Stimulated activated CD4-positive, alpha-beta T cell treated with anti-CD3 and anti-CD28 coated beads, Interleukin-15, amount 100 ng/mL, for 48 hours (primary cell): ENCODE measurements at places on chromosomes 11 and 22.

- DNase-seq: peak; percentile 27
Measured at GRCh38 chr22:24554313-24555164, at the start of gene GUCD1. TSS of gene GUCD1 (minus strand) at chr22:24555138. CDS start at chr22:24554991, 147 bp downstream.

GRCh38 chr11:134386945-134387344 is 25.1 kb downstream of the B3GAT1 start:
- no peak for DNase-seq

GRCh38 chr11:44496391-44496790 is 69.1 kb upstream of the CD82 start:
- DNase-seq: no peak

- no peak for DNase-seq
Measured at GRCh38 chr11:100726680-100727079, 39.6 kb downstream of the ARHGAP42 start.

- no peak for DNase-seq
Measured at GRCh38 chr11:114264381-114264780, 31.8 kb upstream of the NNMT start.

- DNase-seq: no peak
Measured at GRCh38 chr22:37392721-37393328, 34.5 kb downstream of the ELFN2 start.

- no peak for DNase-seq
Measured at GRCh38 chr11:88117281-88117858, 57.9 kb downstream of the RAB38 start.

- DNase-seq: no peak
Measured at GRCh38 chr11:35293035-35293434, 126.3 kb downstream of the SLC1A2 start.

DNA sequence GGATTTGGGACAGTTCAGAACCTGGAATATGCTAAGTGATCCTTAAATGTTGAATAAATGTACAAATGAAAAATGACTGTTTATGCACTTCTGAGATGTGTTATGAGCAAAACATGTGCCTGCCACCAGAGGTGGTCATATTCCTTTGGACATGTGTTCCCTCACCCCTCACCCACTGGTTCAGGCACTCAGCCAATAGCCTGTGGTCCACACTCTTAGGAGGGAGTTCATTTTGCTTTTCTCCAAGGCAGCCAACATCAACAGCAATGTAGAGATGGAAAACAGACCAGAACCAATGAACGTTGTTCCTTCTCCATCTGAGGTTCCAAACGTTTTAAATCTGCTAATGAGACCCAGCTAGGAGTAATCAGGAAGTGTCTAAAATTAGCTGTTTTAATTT is 44.0 kb downstream of the RPUSD4 start:
- DNase-seq: no peak

DNA sequence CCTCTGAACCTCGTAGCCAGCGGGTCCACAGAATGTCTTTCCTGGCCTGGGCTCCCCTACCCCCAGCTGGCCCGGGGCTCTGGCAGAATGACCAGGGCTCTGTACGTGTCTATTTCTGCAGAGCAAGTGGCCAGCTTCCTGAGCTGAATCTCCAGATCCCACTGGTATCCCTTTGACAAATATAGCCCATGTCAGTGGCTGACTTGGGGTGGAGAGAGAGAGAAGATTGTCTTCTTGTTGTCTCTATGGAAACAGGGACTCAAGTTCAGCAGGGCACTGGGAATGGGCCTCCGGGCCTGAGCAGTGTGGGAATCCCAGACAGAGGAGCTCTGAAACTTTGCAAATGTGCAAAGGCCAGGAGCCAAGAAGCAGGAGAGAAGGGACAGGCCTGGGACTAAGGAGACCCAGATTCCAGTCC is 33.9 kb downstream of the ANO1 start:
- no peak for DNase-seq

- DNase-seq: no peak
Measured at GRCh38 chr11:128734103-128734831, 40.4 kb downstream of the FLI1 start.

GRCh38 chr11:62896049-62896448 is 15.4 kb downstream of the SLC3A2 start:
- no peak for DNase-seq

DNA sequence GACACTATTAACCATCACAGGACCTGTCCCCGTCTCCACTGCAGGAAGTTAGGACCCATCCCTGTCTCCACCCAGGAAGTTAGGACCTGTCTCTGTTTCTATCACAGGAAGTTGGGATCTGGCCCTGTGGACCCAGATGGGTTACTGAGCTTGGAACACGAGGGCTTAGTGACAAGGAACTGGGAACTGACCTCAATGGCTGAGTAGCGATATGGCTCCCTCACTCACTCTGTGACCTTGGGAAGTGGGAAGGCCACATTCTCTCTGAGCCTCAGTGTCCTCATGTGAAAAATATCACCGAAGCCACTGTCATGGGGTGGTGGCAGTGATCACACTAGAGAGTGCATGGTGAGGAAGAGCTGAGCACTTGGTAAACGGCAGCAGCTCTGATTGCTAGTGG is 59.4 kb downstream of the FBLN1 start:
- no peak for DNase-seq

- DNase-seq: peak; percentile 16
Measured at GRCh38 chr11:10899121-10899830, 41.4 kb upstream of the ZBED5 start.

- DNase-seq: peak; percentile 52
Measured at GRCh38 chr11:1889224-1889930, 2.3 kb downstream of the PRR33 start.

GRCh38 chr22:19930551-19931486 is 10.8 kb upstream of the COMT start:
- DNase-seq: no peak

DNA sequence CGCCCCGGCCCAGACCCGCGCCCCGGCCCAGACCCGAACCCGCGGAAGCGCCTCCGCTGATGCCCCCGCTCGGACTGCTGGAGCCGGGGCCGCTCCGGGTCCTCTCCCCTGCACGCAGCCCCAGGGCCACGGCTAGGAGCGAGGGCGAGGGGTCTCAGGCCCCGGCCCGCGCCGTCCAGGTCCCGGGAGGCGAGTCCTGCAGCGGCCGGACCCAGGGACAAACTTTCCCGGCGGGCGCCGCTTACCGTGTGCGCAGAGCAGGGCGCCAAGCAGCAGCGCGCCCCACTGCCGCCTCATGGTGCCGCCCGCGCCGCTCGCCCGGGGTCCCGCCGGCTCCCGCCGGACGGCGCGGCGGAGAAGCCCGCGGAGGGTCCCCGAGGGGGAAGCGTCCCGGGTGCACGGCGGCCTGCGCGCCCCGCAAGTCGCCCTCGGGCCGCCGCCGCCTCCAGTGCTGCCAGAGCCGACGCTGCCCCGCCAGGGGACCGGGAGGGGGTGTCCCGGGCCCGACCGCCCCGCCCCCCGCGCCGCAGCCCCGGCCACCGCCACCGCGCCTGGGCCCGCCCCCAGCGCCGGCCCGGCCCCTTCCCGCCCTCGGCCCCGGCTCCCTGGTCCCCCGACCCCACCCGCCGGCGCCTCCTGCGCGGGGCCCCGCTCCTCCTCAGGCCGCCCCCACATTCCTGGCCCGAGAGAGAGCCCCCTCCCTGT is at the start of gene LRP4:
TSS of gene LRP4 (minus strand) at position 468 of the 705 bp plus-strand sequence. CDS start at position 297, 171 bp downstream.
- no peak for DNase-seq

- no peak for DNase-seq
Measured at GRCh38 chr22:50401907-50402306, 58.8 kb downstream of the PPP6R2 start.

GRCh38 chr11:114197799-114198500 is 98.2 kb upstream of the NNMT start:
- DNase-seq: no peak

GRCh38 chr11:72520815-72521214 is 86.5 kb upstream of the CLPB start:
- no peak for DNase-seq

- DNase-seq: no peak
Measured at GRCh38 chr11:95999711-96000406, 76.0 kb upstream of the MTMR2 start.

GRCh38 chr22:29478326-29479276 is 1.4 kb upstream of the NEFH start:
- no peak for DNase-seq

DNA sequence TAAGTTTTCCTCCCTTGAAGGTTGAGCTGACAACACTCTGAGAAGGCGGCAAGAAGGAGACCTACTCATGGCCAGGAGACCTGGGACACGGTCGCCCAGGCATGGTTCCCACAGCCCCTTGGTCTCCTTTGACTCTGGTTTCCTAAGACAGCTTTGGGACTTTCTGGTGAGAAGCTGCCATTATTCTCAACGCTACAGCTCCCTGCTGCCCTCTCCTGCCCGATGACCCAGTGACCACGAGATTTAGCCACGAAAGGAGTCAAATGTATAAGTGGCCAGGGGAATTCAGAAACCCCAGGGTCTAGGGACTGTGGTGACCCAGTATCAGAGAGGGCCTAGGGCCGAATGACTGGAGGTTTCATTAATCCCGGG is 699 bp upstream of the SDF2L1 start:
- no peak for DNase-seq

GRCh38 chr11:102421261-102421660 is 31.3 kb downstream of the TMEM123 start:
- no peak for DNase-seq

DNA sequence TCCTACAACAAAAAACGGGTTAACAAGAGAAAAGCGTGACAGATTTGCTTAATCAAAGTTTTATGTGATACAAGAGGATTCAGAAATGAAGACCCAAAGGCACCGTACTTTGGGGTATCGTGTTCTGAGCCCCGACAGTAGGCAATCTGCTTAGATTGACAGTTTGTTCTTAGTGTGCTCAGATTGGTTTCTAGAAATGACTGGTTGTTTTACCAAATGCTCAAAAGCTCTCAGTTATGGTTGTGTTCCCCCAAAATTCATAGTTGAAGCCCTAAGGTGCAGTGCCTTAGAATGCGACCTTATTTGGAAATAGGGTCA is 102.7 kb downstream of the RASSF10 start:
- no peak for DNase-seq

DNA sequence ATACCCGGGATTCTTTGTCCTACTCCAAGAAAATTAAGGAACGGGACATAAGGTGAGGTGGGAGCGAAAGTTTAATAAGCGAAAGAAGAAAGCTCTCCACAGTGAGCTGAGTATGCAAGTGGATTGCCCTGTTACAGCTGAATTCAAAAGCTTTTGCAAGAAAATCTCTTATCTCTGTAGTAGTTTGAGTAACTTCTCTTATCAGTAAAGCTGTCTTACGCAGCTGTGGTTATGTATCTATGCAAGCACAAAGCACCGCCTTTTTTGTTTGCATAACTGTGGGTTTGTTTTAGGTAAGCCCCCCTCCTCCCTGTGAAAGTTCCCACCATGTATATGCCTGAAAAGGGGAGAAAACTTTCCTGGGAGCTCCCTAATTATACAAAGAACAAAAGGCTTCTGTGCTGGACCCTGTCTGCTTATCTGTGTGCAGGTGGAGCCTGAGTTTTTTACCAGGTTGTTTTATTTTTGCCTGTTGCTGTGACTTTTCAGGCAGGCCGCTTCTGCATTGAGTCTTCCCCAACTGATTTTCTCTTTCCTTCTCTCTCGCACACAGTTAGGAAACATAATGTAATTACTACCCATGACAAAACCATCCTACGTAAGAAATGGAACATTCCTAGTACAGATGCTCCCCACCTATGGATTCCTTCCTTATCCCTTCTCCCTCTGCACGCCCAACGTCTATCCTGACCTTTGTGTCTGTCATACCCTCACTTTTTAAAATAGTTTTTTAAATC is 837 bp upstream of the PLAAT5 start:
- no peak for DNase-seq

DNA sequence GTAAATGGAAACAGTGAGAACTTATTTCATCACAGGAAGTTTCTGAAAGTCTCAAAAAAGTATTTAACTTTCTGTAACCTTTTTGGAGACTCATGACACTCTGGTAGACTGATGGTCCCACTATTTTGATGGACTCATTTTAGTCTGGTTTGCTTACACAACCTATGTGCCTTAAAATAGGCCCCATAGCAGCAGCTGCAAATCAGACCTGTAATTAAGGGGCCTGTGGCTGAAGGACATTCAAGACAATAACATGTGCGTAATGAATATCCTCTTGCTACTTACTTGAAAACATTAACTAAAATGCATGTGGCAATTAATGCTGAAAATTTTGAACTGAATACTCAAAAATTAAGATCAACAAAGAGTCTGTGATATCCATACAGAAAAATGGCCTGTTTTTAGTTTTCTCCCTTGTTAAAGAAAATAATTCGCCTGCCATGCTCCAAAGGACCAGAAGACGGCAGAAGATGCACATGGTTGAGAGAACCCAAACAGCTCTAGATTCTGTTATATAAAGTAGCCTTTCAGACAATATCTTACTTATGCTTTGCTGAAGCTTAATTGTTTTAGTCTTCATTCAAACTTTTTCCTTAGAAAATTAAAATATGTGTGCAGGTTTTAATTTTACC is 568.5 kb downstream of the KCNA4 start:
- no peak for DNase-seq

DNA sequence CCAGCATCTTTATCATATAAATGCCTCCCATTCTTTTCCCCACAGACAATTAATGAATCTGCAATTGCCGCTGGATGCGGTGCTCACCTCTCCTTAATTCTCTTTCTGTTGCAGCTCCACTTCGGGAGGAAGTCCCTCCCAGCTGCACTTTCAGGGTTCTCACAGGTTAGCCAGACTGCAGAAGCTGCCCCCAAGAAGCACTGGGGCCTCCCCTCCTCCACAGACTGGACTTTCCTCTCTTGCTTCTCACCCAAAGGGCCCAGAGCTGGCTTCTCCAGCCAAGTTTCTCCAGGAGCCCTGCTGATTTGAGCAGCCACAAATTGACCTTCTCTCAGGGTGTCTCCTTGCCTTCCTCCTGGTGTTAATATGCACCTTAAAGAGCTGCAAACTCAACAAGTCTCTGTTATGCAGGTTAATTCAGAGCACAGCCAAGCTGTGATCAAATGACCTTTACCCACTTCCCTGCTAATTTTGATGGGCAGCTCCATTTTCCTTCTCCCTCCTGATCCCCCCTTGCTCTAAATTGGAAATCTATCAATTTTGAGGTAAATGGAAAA is 298.9 kb downstream of the BUD13 start:
- DNase-seq: no peak

- no peak for DNase-seq
Measured at GRCh38 chr11:62852523-62853188, 13.3 kb upstream of the WDR74 start.

GRCh38 chr11:5043380-5043779 is 2.9 kb upstream of the OR52J3 start:
- no peak for DNase-seq

GRCh38 chr11:23569547-23569946 is 709.3 kb upstream of the CCDC179 start:
- DNase-seq: no peak

DNA sequence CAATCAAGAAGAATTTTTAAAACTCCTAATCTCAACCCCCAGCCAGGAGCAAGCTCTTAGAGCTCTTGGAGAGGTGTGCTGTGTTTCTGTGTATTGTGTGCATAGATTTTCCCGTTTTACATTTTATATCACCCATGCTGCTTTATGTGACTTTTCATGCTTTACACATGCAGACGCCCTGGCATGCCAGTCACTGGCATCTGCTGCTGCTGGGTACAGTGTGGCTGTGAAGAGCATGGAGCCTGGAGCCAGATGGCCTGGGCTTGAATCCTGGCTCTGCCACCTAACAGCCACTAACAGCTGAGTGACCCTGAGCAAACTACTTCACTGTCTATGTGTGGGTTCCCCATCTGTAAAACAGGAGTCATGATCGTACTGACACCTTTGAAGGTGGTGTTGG is 23.1 kb downstream of the POLR3H start:
- DNase-seq: no peak

- no peak for DNase-seq
Measured at GRCh38 chr11:99505831-99506230, 485.1 kb downstream of the CNTN5 start.

GRCh38 chr22:35446365-35446764 is 46.4 kb downstream of the MCM5 start:
- no peak for DNase-seq
